ENCODE measurements at places on chromosomes 3 and 15.
A peak's percentile ranks its signal among the peaks of the same experiment; 100 is the strongest.

- DNase-seq = no peak
Observed at GRCh38 chr3:183991403-183991802, 26.3 kb downstream of the ABCC5 start.

GRCh38 chr3:41111011-41111410 lies 88.3 kb upstream of the CTNNB1 start:
- peak; percentile 22 for DNase-seq

GRCh38 chr3:82883072-82883471 lies 1121.6 kb upstream of the GBE1 start:
- no peak for DNase-seq

- no peak for DNase-seq
Observed at GRCh38 chr3:48466386-48467109, 20.0 kb downstream of the ATRIP start.

DNA sequence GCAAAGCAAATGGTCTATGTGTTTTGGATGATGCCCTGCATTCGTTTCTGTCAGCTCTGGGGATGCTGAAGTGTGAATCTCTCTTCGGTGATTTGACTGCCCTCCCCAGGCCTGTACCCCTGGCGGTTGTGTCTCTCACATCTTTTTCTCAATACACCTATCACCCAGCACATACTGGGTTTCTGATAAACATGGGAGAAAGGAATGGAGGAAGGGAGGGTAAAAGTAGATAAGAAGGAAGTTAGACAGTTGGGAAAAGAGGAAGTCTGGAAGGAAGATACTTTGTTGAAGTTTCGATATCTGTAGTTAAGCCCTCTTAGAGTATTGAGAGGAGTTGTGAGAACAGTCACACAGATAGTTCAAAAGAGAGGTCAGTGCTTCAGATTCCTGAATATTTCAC lies 35.8 kb upstream of the LRTM1 start:
- no peak for DNase-seq

DNA sequence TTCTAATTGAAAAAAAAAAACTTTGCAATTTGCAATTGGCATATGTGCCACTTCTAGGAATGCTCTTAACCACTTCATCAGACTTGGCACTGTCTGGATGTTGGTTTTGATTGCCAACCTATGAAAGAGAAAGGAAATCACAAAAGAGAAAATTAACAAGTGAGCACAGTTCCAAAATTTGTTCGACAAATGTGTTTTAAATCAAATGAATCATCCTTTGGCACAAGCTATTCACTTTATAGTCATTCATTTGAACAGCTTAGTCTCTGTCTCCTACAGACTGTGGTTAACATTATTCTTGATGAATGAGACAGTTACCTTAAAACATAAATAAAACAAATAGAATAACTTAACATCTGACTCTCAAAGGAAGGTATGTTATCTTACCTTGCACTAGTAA lies 265.0 kb downstream of the EPHA3 start:
- DNase-seq = no peak

DNA sequence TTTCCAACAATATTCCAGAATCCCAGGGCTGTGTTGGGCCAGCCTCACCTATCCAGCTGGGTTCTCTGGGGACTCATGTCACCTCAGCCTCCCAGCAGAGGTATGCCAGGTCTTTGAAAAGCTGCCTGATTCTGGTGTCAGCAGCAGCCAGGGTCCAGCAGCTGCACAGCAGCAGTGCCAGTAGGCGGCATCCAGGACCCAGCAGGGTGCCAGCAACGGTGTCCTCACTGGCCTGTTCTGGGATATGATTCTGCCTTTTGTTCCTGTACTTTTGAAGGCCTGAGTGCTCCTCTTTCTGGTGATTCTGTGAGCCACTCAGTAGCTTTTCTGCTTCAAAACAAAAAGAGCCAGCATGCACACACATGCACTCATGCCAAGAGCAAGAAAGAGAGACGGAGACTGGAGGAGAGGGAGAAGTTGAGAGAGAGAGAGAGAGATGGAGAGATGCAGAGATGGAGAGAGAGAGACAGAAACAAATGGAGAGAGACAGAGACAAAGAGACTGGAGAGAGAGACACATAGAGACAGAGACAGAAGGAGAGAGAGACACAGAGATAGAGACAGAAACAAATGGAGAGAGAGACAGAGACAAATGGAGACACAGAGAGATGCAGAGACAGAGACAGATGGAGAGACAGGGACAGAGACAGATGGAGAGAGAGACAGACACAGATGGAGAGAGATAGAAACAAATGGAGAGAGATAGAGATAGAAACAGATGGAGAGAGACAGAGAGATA lies 205.7 kb downstream of the UACA start:
- peak; percentile 38 for DNase-seq

- DNase-seq = no peak
Observed at GRCh38 chr3:139705631-139706030, 27.9 kb upstream of the NMNAT3 start.

- DNase-seq = no peak
Observed at GRCh38 chr15:51365417-51365816, 24.0 kb downstream of the GLDN start.

DNA sequence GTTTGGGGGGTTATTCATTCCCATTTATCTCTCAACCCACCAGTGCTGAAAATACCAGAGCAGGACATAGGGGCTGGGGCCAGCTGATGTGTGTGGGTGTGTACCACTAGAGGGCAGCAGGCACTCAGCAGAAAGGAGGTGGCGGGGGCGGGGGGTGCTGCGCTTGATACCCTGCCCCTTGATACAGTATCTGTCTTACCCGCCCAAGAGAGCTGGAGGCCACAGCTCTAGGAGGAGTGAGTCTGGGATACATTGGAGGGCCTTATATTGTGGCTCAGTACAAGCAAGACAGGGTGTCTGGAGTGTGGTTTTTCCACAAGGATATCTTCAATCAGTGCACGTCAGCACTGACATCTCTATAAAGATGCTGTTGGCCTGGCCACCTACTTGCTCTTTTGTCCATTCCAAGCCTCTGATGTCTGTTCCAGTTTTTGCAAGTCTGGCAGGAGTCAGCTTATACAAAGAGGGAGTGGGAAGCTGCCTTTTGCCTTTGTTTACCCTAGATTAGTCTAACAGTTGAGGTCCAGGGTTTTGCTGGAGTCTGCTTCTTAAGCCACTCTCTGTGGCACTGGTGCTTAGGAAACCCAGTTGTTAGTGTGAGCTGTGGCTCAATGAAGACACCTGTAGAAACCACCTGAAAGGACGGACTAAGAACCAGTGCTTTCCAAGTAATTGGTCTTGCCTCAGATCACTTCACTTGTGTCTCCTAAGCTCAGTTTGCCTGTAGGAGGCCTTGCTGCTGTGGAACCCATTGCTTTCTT lies 1.5 kb upstream of the RBM15B start:
- DNase-seq = peak; percentile 76

GRCh38 chr3:181713676-181714612 lies 2.2 kb downstream of the SOX2 start:
- DNase-seq = no peak

DNA sequence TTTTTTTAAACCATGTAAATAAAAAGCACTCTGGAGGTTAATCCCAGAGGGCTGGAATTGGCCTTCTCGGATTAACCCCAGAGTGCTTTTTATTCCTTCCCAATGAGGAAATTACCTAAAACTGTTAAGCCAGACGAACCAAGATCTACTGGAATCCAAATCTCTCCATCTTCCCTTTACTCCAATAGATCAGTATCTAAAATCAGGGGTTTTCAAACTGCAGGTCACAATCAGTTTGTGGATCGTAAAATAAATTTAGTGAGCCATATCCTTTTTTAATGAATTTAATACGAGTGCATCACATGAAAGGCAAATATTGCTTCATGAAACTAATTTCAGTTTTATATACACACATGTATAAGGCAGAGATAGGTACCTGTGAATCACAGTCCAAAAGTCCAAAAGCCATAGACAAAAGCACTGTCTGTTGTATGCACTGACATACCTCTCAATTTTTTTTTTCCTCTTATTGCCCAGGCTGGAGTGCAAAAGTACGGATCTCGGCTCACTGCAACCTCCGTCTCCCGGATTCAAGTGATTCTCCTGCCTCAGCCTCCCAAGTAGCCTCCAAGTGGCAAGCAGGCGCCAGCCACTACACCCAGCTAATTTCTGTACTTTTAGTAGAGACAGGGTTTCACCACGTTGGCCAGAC lies 61.3 kb downstream of the TBL1XR1 start:
- no peak for DNase-seq

DNA sequence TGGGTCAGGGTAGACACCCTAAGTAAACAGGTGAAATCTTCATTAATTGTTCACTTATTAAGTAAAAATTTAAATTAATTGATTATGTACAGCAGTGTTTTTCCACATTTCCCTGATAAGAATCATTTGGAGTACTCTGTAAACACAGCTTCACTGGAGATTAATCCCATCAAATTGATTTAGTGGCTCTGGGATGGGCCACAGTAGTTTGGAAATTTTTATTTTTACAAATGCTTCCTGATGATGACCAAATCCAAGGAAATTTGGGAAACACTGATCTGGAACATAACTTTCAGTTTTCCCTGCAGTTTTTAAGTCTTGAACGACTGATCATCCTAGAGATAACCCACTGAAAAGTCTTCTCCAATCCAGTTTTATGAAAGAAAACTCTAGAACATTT lies 18.8 kb upstream of the RPLP1 start:
- no peak for DNase-seq

- DNase-seq = no peak
Observed at GRCh38 chr3:170532573-170532972, 53.3 kb downstream of the SLC7A14 start.

DNA sequence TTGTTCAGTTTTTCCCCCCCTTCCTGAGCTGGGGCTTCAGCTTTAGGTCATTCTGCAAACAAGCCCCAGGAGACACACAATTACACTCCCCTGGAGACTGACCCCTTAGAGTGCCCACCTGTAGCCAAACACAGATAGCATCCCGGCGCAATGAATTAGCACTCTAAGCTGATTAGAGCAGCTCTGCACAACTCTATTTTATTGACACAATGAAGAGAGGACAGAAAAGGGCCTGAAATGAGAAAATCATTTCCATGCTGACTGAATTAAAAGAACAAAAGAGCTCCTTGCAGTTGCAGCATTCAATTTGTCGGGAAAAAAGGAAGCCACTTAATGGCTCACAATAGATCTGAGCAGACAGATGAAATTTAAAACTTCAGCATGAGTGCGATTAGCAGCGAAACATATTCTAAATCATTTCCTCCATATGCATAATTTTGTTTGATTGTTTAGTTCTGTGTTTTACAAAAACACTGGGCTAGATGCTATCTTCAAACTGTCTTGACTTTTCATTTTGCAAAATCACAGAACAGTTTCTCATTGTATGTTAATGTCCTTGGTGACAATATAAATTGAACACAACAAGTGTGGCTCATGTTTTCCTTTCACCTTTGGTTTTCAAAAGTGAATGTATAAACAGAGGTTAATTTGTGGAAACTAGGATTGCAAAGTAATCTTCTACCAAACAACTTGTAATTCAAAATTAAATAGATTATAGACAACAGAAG lies 308.6 kb downstream of the MECOM start:
- DNase-seq = no peak

DNA sequence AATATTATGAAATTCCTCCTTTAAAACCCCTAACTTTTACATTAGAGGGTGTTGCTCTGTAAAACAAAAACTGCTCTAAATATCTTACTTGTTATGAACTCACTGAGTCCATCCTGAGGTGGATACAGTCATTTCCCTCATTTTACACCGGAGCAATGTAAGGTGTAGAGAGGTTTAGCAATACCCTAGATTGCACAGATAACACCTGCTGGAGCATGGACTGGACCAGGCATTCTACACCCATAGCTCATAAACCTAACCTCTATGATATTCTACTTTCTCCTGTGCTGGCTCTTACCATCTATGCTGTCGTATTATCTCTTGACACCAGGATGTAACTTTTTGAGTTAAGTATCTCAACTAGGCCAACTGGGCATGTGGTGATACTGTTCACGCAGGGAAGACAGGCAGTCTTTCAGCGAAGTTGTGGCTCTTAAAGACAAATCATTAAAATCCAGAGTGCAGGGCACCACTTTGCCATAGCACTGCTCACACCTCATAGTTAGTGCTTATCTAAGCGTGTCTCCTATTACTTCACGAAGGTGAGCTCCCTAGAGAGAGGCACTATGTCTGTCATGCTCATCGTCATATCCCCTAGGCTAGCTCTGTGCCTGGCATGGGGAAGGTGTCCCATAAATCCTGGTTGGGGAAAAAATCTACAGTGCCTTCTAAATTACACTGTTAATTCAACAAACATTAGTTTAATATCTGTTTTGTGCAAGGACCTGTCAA lies 100.1 kb upstream of the SLC2A2 start:
- no peak for DNase-seq

DNA sequence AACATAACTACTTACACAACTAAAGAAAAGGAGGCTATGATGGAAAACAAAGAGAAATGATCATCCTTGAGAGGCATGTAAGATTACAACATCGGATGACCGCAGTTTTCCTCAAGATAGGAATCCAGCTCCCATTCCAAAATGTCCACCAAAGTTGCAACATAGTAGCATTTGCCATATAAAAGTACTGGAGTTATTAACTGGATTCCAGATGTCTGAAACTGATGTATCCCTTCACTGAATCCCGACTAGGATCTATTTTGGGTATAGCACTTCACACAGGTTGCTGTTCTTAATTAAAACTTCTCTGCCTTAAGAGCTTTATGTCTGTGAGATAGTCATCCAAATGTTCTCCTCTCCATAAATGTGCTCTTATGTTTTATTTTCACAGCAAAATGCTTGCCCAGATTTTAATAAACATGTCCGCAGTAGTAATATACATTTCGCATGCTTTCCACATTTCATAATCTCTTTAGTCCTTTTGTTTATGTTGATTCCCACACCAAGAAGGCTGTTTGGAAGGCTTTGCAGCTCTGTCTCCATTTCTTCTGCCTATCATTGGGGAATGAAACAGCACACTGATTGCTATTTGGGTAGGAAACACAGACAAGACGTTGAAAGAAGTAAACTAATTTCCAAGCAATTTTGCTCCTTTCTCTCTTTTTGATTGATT lies 716.5 kb upstream of the CFAP20DC start:
- DNase-seq = no peak

DNA sequence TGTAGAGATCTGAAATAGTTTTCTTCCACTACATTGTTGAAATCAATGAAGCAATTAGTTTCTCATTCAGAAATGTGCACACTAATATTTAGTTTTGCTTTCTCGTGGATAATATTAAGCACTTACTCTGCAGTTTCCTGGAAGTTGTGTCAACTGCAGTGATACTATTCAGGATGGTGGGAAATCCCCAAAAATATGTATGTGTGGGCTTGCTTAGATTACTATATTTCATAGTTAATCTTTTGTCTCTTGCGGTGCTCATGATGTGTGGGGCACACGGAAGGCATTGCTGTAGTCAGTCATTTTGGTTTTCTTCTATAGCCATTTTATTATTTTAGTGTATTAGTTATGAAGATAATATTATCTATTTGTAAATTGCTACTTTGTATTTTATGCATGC lies 19.7 kb downstream of the RAB11A start:
- DNase-seq = no peak
